ENCODE measurements at places on chromosomes 5 and 9.

GRCh38 chr5:121053055-121053985, 589.2 kb downstream of the PRR16 start:
- no peaks in the 10 kb centered on the region for H3K36me3 ChIP-seq
- H3K4me1 ChIP-seq: no peaks in the 10 kb centered on the region
- DNase-seq: no peak
- H3K27me3 ChIP-seq: no peaks in the 10 kb centered on the region
- no peak overlapping the region for H3K27ac ChIP-seq
- H3K4me3 ChIP-seq: no peak overlapping the region

- H3K27me3 ChIP-seq: peaks cover 4% of the 10 kb centered on the region
- no peaks in the 10 kb centered on the region for H3K36me3 ChIP-seq
- no peak overlapping the region for H3K4me3 ChIP-seq
- no peak for DNase-seq
- no peaks in the 10 kb centered on the region for H3K4me1 ChIP-seq
- no peak overlapping the region for H3K27ac ChIP-seq
These were observed 90.8 kb upstream of the IRX4 start for GRCh38 chr5:1973391-1974013.

DNA sequence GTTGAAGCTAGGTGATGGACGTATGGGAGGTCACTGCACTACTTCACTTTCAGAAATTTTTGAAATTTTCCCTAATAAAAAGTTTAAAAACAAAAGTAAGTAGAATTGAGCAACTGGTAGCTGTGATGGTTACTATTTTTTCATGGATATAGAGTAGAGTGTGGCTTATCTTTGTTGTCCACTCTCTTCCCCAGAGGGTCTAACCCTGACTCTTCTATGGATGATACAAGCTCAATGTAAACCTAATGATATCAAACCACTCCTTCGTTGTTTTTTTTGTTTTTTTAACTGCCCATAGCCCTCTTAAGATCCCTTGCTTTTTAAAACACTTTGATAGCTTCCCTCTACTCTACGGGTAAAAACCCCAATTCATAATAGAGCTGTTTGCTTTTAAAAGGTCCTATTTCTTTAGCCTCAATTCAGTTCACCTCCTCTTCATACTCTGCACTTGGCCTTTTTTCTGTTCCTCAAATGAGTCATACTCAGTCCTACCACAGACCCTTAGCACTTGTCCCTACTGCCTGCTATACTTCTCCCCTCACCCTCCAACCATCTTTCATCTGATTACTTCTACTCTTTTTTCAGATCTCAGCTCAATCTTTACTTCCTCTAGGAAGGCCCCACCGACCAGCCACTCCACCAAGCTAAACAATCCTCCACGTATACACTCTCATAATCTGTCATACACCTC, 2.6 kb downstream of the HDAC3 start:
- H3K27me3 ChIP-seq: no peaks in the 10 kb centered on the region
- H3K36me3 ChIP-seq: peaks cover 22% of the 10 kb centered on the region

DNA sequence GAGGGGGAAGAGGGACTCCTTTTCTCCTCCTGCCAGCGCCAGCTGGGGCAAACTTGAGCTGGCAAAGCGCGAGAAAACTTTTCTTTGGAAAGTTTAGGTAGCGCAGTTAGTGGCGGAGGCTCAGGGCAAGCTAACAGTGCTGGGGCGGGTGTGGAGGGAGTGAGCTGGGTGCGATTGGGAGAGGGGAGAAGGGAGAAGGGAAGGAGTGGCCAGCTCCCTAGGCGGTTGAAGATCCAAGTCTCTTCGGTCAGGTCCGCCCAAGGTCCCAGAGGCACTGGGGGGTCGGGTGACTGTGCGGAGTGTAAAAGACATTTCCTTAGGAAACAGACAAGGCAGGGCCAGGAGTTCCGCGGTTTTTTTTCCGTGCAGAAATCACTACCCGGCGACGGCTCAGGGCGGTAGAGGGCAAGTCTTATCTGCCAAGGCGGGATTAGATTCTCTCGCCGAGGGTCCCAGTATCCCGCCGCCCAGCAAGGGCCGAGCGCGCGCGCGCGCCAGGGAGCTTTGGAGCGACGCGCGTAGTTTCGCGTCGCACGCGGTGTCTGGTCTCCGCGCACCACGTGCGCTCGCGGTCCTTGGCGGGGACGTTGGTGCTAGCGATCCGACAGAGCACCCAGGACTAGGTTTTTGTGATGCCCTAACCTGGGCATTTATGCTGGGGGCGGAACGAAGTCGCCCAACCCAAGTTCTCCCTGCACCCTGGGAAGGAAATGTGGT, 33.6 kb upstream of the NFIB start:
- H3K4me1 ChIP-seq: peaks cover 21% of the 10 kb centered on the region
- DNase-seq: no peak
- H3K4me3 ChIP-seq: peak overlapping the region; percentile 51
- H3K27ac ChIP-seq: peak overlapping the region; percentile 86
- H3K27me3 ChIP-seq: peaks cover 61% of the 10 kb centered on the region
- no peaks in the 10 kb centered on the region for H3K36me3 ChIP-seq

- no peak overlapping the region for H3K4me3 ChIP-seq
- no peak overlapping the region for H3K27ac ChIP-seq
- H3K4me1 ChIP-seq: no peaks in the 10 kb centered on the region
- H3K27me3 ChIP-seq: no peaks in the 10 kb centered on the region
These were observed 87.2 kb downstream of the CSNK1G3 start for GRCh38 chr5:123599171-123599570.

GRCh38 chr5:91787718-91788117, 404.6 kb upstream of the ARRDC3 start:
- no peak overlapping the region for H3K27ac ChIP-seq
- no peaks in the 10 kb centered on the region for H3K36me3 ChIP-seq
- H3K27me3 ChIP-seq: no peaks in the 10 kb centered on the region
- no peak overlapping the region for H3K4me3 ChIP-seq
